ENCODE measurements at places on chromosomes 4 and X.

- no peak for DNase-seq
Measured at GRCh38 chr4:186757696-186758355, 34.2 kb upstream of the FAT1 start.

GRCh38 chrX:23840674-23841073 is 57.7 kb downstream of the SAT1 start:
- DNase-seq, result no peak

GRCh38 chr4:173347467-173347866 is 13.3 kb upstream of the HMGB2 start:
- no peak for DNase-seq

DNA sequence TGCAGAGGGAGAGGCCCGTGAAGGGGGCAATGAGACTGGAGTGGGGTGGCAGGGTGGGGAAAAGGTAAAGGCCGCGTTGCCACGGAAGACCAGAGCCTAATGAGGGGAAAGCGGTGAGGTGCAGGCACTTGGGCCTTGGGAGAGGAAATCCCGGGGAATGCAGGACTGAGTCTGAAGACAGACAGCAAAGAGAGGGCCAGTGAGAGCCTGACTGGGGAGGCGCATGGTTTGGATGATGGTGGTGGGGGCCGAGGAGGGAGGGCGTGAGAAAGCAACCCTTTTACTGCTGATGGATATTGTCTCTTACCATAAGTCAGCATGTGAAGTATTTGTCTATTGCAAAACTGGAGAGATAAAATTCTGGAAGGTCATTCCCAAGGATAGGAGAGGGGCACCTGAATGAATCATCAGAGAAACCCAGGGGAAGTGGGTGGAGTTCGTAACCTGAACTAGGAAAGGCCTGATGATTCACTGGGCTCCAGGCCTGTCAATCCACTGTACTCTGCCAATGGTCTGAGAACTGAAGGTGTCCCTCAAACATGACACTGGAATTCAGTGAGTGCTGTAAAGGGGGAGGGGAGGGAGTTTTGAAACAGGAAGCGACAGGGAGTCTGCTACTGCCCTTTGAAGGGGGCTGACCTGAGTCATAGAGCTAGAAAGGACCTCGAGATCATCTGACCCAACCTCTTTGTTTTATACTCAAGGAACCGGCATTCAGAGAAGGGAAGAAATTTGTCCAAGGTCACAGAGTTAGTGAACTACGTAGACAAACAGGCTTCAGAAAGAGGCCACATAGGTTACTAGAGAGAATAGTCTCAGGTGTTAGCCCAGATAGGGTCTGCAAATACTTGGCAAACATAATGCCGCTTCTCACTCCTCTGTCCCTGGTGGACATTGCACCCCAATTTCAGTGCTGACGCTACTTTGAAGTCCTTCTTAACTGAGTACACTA is 52.2 kb downstream of the NALF2 start:
- no peak for DNase-seq

DNA sequence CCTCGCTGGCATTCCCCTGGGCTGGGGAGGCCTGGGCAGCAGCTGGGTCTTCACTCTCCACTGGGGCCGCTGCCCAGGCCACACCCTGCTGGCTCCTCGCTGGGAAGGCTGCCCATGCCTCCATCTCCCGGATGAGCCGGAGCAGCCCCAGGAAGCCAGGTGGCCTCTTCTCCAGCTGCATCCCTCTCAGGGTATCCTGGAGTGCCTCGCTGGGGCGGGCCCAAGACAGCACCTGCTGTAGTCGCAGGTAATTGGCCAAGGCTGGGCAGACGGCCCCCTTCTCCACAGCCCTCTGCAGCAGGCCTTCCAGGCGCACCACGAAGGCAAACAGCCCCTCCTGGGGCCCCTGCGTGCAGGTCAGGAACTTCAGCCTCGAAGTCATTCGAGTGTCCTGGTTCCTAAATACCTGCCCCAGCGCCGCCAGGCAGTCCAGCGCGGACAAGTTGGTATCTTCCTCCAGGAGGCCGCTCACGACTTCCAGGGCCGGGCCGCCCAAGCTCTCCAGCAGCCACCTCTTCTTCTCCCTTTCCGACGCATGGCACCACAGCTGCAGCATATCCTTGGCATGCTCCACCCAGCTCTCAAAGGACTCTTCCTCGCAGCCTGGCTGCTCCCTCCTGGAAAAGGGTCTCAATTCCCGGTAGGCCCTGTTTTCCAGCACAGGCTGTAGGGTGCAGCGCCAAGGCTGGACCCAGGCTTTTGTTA is 3.7 kb downstream of the PNMA6E start:
- no peak for DNase-seq

GRCh38 chr4:40516651-40517050 is 113.0 kb downstream of the RBM47 start:
- peak; percentile 37 for DNase-seq

DNA sequence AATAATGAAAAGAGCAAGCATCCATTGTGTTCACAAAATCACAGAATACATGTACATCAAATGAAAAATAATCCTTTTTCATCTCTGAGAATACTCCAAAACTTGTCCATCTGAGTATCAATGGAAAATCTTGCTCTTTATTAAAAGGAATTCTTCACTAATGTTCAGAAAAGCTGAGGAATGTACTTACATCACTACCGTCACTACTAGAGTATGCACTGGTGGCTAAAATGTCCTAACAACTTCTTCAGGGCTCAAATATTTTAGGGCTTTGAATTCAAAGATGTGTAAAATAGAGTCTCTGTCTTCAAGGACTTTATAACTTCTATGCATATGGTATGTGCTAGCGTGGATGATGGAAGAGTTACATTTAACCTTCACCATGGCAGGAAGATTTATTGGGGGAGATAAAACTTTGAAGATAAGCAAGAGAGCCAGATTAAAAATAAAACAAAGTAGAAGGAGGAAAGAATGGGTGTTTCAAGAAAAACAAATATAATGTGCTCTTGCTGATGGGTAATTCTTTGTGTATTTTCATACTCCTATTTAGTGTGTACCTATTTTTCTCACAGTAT is 55.1 kb downstream of the DMD start:
- DNase-seq, result no peak

Data from GM10248 (cell line).